Kidney (tissue), 22 donors: ENCODE measurements at places on chromosomes 2 and 18.
A peak's percentile ranks its signal among the peaks of the same experiment; 100 is the strongest.

- DNase-seq = peak; percentile 36
Measured at GRCh38 chr18:11946756-11947155, 34.6 kb upstream of the IMPA2 start.

- no peak for DNase-seq
Measured at GRCh38 chr18:46650681-46651080, 6.3 kb downstream of the LOXHD1 start.

DNA sequence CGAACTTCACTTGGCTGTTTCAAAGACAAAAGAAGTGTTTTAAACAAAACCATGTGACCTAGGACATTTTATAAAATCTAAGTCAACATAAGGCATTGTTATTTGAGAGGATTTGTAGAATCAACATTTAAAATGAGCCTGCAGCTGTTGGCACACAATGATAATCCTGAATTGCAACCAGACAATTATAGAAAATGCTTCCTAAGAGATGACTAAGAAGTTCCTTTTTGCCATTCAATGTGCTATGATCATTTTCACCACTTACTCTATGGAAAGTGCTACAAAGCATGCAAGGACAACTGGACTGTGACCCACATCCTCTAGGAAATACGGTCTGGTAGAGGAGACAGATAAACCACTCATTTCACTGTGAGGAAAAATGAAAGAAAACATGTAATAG is 246.4 kb downstream of the CDH20 start:
- no peak for DNase-seq

- DNase-seq = no peak
Measured at GRCh38 chr2:41294331-41294730, 753.5 kb upstream of the PKDCC start.

DNA sequence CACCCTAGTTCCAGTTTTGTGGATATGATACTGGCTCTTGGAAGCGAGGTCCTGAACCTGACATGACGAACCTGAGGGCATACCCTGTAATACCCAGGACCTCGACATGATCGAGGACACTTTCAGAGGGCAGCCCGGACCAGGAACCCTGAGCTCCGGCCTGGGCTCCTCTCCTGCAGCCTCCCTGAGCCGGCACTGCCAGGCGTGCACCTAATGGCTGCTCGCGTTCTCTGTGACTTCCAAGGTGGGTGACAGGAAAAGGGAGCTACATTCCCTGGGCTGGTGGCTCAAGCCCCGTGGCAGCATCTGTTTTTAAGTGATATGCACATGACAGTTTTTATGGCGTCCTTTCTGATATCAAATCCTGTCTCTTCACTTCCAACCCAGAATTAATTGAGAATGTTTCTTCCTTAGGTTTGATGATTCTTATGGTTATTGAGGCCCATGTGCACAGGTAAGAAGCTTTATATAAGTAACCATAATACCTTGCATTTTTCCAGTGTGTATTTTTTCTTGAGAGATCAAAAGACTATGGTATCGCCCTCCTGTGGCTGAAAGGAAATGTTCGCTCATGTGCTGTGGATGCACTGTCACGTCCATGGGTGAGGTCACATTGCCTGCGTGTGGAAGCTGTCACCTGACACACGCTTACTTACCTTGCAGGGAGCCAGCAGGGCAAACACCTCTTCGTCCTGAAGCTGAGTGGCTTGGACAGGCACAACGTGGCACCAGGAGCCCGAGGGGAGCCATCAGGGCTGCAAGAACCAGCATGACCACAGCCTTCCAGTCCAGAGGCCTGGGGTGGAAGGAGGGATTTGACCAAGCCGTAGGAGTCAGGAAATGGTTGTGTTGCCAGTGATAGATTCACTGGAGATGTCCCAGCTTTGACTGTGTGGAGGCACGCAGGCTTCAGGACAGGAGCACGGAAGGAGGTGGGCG is 367.4 kb upstream of the MYT1L start:
- DNase-seq = peak; percentile 37

DNA sequence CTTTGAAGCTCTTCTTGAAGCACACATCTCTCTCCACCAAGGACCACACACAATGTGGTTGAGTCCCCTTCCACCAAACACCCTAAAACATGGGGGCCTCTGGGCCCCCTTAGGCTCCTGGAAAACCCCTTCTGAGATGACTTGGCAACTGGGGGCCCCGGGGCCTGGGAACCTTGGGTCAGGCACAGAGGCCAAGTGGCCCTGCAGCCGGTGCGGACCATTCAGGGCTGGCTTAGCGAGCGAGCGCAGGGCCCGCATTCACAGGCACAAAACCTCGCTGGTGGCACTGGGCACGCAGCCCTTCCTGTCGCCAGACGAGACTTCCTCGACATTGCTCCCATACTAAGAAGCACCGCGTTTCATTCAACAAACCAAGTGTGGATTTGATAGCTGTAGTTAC is 111.2 kb upstream of the ID2 start:
- peak; percentile 41 for DNase-seq

DNA sequence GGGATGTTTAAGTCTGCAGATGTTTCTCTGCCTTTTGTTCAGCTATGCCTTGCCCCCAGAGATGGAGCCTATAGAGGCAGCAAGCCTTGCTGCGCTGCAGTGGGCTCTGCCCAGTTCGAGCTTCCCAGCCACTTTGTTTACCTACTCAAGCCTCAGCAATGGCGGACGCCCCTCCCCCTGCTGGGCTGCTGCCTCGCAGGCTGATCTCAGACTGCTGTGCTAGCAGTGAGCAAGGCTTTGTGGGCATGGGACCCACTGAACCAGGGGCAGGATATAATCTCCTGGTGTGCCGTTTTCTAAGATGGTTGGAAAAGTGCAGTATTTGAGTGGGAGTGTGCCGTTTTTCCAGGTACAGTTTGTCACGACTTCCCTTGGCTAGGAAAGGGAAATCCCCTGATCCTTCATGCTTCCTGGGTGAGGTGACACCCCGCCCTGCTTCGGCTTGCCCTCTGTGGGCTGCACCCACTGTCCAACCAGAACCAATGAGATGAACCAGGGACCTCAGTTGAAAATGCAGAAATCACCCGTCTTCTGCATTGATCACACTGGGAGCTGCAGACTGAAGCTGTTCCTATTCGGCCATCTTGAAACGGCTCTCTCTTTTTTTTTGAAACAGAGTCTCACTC is 27.6 kb upstream of the ADAM23 start:
- no peak for DNase-seq

DNA sequence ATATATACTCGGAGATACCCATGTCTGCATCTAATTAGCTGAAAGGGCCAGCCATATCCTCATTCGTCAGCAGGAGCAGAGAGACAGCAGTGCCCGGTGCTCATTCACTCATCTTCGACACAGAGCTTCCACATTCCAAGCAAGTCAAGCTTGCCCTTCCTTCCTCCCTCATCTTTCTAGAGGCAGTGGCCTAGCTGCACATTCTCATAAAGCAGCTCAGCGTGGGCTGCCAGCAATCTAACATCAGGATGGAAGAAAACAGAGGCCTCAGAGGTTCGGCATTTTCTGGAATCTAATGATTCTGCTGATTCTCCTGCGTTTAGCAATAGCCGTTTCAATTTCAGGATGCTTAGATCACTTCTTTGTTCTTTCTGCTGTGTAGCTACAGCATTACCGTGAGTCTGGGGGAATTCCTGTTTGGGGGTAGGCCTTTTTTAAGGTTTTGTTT is 68.8 kb downstream of the CLHC1 start:
- peak; percentile 72 for DNase-seq

DNA sequence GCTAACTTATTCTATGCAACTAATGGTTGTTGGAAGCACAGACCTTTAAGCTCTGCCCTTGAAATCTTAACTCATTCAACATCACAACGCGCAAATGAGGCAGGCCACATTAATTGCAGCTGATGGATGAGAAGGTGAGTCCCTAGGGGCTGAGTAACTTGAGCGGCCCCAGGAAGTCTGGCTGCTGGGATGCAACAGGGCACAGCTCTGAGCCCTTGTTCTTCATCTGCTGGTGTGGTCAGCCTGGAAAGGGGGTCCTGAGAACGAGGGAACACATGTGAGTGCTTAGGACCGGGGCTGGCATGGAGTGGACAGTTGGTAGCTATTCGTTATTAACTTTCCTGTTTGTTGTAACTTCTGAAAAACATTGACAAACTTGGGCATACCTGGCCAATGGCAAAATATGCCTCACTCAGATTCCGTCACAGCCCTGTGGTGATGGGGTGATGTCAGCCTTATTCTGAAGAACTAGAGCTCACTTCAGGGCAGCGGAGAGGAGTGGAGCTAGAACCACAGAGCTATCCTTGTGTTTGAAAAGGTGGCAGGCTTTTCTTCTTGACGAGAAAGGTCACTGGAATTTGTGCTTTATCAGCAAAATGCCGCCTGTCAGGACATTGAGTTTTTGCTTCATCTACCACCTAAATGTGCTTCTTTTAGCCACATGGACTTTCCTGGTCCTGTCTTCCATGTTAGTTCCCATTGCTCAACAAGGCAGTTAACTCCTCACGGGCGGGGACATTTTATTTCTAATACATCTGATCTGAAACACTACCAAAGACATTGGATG is 145.9 kb upstream of the FHL2 start:
- DNase-seq = no peak

GRCh38 chr2:66426244-66427111 is 8.4 kb upstream of the MEIS1 start:
- DNase-seq = peak; percentile 49

- no peak for DNase-seq
Measured at GRCh38 chr18:34772887-34773286, 62.8 kb downstream of the DTNA start.

DNA sequence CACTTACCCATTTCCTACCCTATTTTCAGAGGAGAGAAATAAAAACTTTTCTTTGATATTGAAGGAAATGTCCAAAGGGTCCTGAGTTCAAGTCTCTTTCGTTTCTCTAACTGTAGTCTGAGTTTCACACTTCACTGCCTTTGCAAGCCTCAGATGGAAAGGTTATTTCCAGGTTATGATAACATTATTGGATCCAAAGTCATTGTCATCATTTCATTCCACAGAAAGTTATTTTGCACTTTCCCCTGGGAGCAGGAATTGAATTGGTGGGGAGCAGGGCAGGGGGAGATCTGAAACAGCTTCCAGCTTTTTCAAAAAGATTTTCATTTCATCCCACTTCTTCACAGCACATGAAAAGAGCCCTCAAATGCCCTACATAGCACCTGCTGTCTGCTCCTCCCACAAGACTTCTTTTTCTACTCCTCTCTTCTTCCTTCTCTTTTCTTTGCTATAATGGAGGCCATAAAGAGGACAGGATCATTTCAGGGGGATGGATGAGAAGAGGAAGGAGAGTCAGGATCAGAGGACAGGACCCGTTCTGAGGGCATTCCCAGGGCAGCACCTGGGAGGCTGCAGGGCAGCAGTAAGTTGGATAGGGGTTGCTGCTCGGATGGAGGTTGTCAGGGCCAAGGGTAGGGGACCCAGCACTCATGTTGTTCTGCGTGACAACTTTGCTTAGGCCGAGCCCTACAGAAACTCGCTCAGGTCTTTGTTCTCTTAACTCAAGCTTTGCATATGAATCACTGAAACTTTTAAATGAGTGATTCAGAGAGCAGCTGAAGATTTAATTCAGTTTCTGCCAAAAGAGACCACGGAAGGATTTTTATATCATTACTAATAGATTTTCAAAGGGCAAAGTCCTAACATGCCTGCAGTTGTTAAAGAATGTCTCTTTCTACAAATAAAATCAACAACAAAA is 11.4 kb upstream of the GALNT5 start:
- no peak for DNase-seq

GRCh38 chr2:227876300-227876801 is 4.9 kb downstream of the DAW1 start:
- DNase-seq = no peak

DNA sequence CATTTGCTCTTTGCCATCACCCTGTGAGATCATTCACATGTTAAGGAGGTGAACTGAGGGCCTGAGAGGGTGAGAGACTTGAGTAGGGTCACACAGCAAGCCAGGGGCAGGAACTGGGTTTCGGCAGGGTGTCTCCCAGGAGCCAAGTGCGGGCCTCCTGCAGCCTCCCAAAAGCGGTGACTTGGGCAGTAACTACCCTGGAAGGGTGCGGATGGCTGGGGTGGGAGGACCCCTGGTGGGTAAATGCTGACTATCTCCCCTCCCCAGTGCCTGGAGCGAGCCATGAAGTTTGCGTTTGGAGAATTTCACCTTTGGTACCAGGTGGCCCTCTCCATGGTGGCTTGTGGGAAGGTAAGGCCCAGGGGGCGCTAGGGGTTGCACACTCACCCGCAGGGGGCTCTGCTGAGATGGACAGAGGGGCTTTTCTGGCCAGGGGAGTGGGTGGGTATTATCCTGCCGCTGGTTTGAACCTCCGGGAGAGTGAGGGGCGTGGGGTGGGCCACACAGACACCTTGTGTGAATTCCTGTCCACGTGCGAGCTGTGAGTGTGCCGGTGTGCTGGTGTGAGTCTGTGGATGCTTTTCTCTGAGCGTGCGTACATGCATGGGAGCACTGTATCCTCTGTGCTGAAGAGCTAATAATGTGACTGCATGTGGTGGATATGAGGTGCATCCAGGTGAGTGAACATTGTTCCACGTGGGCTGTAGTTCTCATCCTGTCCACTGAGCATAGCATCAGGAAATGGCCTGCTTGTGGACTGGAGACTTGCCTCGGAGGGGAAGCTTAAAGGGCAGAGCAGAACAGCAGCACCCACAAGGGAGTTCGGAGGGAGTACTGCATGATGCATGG is 91.0 kb upstream of the MCFD2 start:
- DNase-seq = peak; percentile 58

DNA sequence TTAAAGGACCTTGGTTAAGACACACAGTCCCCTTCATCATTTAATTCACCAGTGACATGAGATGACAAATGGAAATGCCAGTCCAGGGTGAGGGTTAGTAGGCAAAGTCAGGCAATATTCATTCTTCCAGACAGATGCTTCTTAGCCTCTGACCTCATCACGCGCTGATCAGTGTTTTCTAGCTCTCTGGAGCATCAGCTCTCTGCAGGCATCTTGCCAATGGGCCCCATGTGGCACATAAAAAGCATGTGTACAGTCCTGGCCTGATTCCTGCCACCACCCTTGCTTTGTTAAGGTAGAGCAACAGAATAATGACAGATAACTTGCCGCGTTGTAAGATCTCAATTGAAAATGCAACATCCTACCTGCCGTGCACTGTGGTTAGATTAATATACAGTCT is 20.3 kb upstream of the NPAS2 start:
- DNase-seq = no peak

DNA sequence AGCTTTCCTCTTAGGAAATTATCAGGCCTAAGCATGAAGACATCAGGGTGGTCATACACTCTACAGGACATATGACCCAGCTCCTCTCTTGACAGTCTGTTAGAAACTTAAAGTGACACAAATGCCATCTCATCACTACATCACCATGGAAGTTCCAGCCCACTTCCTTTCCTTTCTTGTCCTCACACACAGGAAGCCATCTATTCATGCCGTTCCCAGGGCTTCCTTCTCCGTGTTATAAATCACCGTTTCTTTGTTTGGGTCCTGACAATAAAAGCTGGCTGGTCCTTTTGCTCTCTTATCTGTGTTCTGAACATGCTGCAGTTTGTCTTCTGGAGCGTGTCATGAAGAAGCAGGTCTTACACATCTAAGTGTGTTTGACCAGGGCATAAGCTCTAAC is 692.1 kb upstream of the CELF4 start:
- peak; percentile 0 for DNase-seq

- peak; percentile 87 for DNase-seq
Measured at GRCh38 chr2:86442642-86443005, 1.5 kb downstream of the KDM3A start.
